ENCODE measurements at places on chromosomes 7 and 10.

GRCh38 chr10:4434516-4435071, 391.4 kb upstream of the AKR1E2 start:
- DNase-seq, result no peak

GRCh38 chr10:33237736-33238624, 96.5 kb downstream of the NRP1 start:
- peak; percentile 92 for DNase-seq

DNA sequence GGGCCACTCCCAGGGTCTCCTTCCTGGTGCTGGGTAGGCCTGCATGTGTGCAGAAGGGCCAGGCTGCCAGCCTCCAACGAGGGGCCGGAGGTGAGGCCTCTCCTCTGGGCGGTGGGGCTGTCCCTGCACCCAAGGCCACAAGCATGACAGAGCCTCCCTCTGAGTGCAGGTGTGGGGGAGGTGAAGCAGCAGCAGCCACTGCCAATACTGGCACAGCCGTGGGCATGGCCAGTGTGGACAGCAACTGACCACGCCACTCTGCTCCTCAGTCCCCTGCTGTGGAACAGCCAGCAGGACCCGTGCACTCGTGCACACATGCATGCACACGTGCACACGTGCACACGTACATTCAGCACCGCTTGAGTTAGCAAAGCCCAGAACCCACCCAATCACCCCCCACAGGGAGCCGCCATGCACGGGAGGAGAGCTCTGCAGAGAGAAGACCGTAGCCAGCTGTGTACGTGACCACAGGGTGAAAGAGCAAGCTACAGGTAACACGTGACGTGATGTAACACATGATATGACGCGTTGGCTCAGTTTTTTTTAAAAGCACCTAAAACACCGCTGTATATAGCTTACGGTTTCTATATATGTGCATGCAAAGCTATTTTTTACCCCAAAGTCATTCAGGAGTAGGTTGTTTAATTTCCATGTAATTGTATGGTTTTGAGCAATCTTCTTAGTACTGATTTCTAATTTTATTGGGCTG, 23.1 kb downstream of the PAPOLB start:
- DNase-seq, result no peak

DNA sequence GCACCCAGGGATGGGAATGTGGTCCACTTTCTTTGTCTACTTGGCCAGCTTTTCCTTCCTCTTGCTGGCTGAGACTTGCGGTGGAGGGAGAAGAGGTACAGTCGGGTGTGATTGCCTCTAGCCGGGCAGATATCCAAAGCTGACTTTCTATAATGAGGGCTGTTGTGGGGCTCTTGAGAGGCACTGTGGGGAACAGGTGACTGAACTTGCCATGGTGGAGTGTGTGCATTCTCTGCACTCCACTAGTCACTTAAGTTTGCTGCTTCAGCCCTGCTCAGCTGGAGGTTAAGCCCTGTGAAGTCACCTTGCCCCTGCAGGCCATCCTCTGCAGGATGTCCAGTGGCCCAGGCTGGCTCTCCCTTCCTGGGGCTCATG, 116.6 kb downstream of the AOAH start:
- no peak for DNase-seq

GRCh38 chr7:143255564-143255963, 7.7 kb upstream of the GSTK1 start:
- DNase-seq, result no peak

- DNase-seq, result no peak
Measured at GRCh38 chr10:81135851-81136250, 598.1 kb downstream of the SH2D4B start.

- peak; percentile 7 for DNase-seq
Measured at GRCh38 chr7:86963599-86964230, 95.7 kb downstream of the ELAPOR2 start.

- DNase-seq, result no peak
Measured at GRCh38 chr10:17816199-17816598, 7.1 kb downstream of the MRC1 start.

DNA sequence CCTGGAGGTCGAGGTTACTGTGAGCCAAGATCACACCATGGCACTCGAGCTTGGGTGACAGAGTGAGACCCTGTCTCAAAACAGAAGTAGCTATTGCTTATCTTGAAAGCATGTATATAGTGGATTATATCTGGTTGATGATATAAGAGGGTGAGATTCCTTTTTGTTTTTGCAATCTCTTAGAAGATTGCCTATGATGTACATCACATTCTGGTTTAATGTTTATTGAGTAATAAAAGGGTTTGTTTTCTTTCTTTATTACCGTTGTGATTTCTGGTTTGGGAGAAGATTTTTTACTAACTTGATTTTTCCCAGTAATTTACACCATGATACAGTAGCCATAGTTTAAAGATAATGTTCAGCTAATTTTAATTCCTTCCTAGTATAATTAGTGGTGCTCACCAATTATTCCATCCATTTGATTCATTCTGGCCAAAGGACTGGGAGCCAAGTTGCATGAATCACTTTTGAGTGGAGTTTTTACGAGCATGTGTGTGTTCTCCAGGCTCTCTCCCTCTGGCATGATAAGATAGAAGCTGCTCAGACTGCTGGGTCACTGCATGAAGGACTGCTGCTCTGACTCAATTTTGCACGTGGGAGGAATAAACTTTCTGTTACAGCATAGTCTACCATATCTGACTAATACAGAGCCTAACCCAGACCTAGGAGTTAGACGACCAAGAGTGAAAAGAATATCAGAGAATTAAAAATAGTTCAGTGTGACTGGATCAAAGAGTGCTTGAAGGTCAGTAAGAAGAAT, 13.5 kb upstream of the TSPAN13 start:
- DNase-seq, result peak; percentile 93

DNA sequence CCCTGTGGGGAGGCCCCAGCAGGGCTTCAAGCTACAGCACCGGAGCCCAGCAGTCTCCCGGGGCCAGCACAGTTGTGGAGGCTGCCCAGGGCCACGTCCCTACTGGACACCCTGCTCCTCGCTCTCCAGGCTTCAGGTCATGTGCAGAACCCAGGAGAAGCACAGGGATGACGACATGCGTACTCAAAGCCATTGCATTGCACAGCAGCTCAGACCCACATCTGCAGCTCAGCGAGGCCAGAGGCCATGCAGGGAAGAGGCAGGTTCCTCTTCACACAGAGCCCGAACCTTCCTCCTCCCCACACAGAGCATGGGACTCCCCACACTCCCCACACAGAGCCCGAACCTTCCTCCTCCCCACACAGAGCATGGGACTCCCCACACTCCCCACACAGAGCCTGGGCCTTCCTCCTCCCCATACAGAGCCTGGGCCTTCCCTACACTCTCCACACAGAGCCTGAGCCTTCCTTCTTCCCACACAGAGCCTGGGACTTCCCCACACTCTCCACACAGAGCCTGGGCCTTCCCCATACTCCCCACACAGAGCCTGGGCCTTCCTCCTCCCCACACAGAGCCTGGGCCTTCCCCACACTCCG, 12.3 kb downstream of the CFAP46 start:
- DNase-seq, result no peak

- DNase-seq, result no peak
Measured at GRCh38 chr7:16543456-16543855, 16.8 kb downstream of the LRRC72 start.

DNA sequence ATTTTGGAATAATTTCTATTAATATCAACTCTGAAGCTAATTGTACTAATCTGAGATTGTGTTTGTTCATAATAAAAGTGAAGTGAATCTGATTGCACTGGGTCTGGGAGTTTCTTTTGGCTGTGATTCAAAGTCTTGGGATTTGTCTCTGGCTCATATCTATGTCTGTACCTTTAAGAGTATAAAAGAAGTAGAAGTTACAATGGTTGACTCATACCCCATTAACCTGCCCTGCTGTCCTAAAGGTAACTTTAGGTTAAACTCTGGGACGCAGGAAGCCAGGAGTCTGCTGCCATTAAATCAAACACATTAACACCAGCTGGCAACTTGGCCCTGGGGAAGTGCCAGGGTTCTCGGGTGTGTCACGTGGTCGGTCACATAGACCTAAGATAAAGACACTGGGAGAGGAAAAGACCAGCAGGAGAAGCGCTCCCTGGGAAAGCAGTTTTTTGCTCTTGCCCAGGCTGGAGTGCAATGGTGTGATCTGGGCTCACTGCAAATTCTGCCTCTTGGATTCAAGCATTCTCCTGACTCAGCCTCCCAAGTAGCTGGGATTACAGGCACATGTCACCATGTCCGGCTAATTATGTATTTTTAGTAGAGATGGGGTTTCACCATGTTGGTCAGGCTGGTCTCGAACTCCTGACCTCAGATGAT, 17.8 kb downstream of the SCD start:
- DNase-seq, result peak; percentile 36

DNA sequence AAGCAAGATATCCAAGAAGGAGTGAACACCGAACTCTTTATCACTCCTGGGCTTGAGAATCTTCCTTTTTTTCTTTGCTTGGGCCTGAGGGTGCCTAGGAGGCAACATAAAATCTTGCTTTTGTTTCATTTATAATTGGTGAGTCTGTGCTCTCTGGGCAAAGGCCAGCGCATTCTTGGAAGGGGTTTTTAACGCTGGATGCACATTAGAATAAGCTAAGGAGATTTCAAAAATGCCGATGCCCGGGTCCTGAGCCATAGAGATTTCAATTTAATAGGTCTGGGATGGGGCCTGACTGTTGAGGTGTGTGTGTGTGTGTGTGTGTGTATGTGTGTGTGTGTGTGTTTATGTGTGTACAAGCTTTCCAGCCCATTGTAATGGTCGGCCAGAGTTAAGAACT, 62.0 kb upstream of the SORCS3 start:
- DNase-seq, result no peak

GRCh38 chr10:23478570-23478969, 39.7 kb downstream of the OTUD1 start:
- DNase-seq, result no peak

- no peak for DNase-seq
Measured at GRCh38 chr7:114647518-114647917, 232.9 kb downstream of the FOXP2 start.

GRCh38 chr7:114949231-114949630, 27.3 kb downstream of the MDFIC start:
- DNase-seq, result peak; percentile 40

GRCh38 chr7:157745721-157746709, 409.2 kb downstream of the DNAJB6 start:
- no peak for DNase-seq

DNA sequence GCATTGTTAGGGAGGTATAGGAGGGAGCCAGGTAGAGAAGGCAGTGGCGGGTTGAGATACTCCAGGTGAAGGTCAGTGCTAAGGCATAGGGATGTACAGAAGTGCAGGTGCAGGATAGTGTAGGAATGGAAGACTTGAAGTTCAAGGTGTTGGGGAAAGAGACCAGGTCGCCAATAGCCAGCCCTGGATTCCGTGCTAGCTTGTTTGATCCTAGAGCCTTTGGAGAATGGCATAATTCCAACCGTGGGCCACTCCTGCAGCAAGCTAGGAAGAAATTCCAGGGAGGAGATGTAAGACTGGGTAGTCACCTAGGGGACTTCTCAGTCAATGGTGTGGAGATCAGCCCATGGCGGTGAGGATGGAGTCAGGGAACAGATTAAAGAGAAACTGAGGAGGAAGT, 272.7 kb downstream of the RPS24 start:
- no peak for DNase-seq

GRCh38 chr10:103789771-103790201, 65.6 kb downstream of the SH3PXD2A start:
- no peak for DNase-seq

DNA sequence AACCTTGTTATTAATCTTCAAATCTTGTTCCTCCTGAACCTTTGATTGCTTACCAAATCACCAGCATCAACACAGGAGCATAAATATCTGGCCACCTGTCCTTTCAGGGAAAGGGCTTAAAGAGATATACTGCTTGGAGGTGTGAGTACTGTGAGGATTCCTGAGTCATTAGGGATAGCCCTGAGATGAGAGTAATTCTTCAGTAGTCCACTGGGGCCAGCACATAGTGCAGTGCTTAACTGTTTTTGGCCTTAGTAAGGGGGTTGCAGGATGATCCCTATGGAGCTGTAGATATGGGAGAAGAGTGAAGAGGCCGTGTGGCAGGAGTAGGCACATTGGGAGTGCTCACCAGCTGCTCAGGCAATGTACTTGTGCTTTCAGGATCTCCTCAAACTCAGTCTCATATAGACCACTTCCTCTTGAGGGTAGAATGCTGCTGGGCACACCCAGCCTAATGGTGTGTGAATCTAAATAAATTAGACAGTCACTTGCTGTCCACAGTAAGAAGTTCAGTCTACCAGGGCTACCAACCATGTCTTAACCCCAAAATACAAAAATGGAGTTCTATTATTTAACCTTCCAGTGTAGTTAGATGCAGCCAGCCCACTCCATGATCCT, 26.5 kb upstream of the GPR141 start:
- no peak for DNase-seq

GRCh38 chr10:32937911-32938424, 20.1 kb downstream of the ITGB1 start:
- peak; percentile 20 for DNase-seq

GRCh38 chr7:41869091-41869490, 166.2 kb upstream of the INHBA start:
- DNase-seq, result peak; percentile 52

DNA sequence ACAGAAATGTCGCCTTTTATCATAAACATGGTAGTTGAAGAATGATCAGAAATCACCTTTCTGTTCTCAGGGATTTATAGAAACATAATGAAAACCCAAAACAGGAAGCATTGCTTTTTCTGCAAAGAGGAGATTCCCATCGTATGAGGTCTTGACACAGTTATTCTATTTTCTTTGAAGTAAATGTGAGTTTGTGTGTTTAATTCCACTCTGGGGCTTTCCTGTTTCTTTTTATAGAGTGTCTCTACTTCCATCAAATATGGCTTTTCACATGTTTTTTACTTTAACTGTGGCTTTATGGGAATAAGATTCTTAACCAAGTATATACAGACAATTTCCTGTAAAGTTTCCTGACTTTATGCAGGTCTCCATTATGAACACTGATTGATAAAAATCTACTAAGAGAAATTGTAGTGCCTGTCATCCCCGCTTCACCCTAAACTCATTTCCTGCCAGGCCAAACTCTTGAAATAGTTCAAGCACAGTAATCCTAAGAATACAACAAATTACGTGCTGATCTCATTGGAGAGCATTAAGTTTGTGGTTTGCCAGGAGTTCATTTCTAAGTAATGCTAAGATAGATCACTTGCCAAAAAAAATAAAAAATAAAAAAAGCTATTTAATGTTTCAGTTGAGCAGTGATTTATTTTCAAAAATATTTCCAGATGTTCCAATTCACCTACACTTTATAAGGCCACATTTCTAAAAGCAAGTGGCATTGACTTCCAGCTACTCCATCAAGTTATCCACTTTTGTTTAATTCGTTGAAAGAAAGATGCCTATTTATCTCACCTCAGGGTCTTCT, 52.2 kb upstream of the SEC61G start:
- DNase-seq, result peak; percentile 64
